ENCODE measurements at places on chromosomes 1 and 21.
A peak's percentile ranks its signal among the peaks of the same experiment; 100 is the strongest.

GRCh38 chr1:60059468-60059867 lies 14.1 kb downstream of the C1orf87 start:
- no peak for DNase-seq

GRCh38 chr1:9894115-9894514 lies 16.0 kb downstream of the CTNNBIP1 start:
- no peak for DNase-seq

- DNase-seq: no peak
Observed at GRCh38 chr1:56538532-56538931, 40.8 kb downstream of the PLPP3 start.

GRCh38 chr1:39659538-39659937 lies 12.4 kb downstream of the NT5C1A start:
- DNase-seq: no peak

DNA sequence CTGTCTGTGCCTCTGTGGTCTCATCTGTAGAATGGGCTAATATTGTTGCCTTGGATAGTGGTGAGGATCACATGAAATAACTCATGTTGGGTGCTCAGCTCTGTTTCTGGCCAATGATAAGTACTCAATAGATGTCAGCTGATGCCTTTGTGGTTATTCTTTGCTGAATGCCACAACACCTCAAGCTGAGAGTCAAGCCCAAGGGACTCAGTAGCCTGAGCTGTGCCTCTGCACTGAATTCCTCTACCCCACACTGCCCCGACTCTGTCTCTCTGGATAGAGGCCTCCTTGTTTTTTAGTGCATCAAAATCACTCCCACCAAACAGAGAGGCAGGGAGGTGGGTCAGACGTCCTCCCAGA lies 196.1 kb upstream of the VAMP3 start:
- no peak for DNase-seq

GRCh38 chr1:202411422-202411821 lies 62.9 kb downstream of the PPP1R12B start:
- DNase-seq: no peak

GRCh38 chr1:245062741-245063305 lies 92.0 kb upstream of the KIF26B start:
- no peak for DNase-seq

DNA sequence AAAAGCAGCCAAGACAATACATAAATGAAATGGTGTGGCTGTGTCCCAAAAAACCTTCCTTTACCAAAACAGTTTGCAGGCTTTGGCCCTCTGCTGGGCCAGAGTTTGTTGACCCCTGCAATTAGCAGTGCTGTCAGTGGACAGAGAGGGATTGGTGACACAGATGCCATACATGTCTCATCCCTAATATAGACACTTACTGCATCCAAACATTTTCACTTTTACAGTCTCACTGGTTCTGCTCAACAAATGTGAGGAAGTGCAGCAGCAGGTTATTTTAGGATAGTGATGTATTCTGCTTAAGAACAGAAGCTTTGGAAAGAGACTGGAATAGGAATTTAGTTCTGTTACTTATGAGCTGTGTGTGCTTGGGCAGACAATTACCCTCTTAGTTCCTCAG lies 462.8 kb upstream of the LRRC7 start:
- no peak for DNase-seq

DNA sequence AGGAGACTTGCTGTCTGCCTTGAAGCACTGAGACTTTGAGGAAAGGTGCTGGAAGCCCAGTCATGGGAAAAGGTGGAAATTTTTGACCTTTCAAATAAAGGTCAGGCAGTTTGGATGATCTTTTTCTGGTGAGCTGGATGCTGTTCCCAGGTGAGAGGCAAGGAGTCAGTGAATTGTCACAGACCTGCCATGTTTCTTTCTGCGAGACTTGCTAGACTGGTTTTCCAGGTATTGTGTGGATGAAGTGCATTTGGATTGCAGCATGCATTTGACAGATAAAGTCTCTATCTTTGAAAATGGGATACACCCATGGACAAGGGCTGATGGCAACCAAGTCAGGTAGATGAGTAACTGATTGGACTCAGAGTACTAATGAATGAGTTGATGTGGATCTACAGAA lies 65.7 kb upstream of the NHLH2 start:
- DNase-seq: no peak

DNA sequence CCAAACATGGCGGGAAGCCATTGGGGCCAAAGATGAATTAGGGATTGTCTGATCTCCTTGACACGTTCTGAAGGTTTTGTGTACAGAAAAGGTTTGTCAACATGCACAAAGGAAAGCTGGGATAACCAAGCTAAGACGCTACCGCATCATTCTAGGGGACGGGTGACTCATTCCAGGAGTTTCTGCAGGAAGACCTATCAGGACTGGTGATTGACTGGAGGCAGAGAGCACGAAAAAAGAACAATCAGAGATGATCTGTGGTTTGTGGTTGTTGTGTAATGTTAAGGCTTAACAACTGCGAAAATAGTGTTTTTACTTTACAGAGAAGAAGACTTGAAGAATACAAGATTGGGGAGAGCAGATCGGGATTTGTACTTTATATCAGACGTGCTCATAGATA lies 22.2 kb upstream of the ERG start:
- DNase-seq: no peak

GRCh38 chr21:27220416-27220815 lies 253.5 kb upstream of the ADAMTS5 start:
- no peak for DNase-seq

- DNase-seq: no peak
Observed at GRCh38 chr1:56774067-56774609, 45.1 kb downstream of the FYB2 start.

DNA sequence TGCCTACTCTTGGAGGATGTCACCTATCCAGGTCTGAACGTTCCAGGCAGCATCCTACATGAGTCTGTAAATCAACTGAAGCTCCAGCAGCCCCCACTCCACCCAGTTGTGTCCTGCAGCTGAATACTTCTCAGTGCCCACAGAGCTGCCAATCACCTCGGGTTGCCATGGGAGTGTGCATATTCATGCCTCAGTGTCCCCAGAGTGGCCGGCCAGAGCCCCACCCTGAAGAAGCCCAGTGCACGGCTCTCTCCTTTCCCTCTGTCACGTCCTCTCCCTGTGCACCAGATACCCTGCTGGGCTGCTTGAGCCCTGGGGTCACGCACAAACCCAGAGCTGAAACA lies 16.1 kb upstream of the GSTM4 start:
- no peak for DNase-seq

DNA sequence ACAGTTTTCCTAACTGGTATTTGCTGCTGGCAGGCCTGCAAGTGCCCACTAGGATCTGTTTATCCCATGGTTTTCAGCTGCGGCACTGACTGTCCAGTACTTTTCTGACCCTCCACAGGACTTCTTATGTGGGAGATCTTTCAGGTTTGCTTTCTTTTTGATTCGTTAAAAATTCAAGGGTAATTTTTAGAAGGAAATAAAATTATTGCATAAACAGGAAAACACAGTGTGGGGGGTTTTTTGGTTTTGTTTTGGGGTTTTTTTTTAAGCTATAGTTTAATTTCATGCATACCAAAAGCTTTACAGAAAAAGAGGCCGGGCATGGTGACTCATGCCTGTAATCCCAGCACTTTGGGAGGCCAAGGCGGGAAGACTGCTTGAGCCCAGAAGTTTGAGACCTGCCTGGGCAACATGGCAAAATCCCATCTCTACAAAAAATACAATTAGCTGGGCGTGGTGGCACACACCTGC lies 3.6 kb downstream of the NIBAN1 start:
- DNase-seq: no peak

DNA sequence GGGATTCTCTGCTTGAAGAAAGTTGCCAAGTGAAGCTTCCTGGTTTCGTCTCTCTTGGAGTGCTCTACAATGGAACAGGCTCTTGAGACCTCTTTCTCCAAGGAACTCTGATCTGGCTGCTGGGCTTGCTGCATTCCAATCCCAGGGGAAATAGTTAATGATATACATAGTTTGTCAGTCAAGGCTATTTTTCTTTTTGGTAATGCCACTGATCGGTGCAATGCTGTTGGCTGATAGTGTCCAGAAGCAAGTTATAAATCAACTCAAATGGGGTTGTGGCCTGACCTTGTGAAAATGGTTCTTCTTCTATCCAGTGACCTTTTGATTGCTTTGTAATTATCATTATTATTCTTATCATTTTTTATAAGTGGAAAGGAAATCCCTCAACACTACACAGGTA lies 48.4 kb upstream of the TNFSF18 start:
- no peak for DNase-seq

- DNase-seq: no peak
Observed at GRCh38 chr1:165928075-165928731, 100.8 kb downstream of the UCK2 start.

DNA sequence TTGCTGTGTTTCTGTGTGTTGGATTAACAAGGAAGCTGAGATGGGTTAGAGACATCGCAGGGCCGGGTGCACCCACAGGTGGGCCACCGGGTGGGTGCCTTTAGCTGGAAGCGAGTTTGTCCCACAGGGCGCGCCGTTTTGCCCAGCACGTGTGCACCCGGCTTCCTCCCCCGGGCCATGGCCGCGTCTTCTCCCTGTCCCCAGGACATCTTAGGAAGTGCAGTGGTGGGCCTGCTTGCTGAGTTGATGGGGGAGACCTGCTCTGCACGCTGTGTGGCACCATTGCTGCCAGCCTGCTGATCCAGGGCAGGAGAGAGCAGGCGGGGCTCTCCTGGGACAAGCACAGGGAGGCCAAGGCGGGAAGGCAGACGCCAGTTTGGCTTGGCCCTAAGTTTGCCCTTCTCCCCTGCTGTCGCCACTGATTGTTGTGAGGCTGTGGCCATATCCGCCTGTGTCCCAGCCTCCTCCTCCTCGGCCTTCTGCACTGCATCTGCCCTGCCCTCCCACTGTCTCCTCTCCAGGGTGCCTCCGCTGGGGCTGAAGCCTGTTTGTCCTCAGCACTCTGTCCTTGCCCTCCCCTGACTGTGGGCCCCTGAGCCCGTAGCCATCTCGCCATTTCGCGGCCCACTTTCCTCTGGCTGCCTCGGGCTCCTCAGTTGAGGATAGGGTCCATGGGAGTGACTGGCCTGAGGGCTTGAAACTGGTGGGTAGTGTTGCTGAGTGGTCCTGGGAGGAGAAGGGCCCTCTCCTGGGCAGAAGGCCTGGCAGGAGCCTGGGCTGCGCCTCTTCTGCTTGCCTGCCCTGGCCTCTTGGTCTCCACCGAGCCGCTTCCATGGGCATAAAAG lies 47.6 kb downstream of the PKNOX1 start:
- no peak for DNase-seq

- DNase-seq: no peak
Observed at GRCh38 chr1:77030401-77031105, 163.3 kb downstream of the ST6GALNAC5 start.

GRCh38 chr1:61412601-61413000 lies 312.3 kb downstream of the TM2D1 start:
- DNase-seq: no peak

- DNase-seq: no peak
Observed at GRCh38 chr21:45985471-45986315, 4.1 kb downstream of the COL6A1 start.

DNA sequence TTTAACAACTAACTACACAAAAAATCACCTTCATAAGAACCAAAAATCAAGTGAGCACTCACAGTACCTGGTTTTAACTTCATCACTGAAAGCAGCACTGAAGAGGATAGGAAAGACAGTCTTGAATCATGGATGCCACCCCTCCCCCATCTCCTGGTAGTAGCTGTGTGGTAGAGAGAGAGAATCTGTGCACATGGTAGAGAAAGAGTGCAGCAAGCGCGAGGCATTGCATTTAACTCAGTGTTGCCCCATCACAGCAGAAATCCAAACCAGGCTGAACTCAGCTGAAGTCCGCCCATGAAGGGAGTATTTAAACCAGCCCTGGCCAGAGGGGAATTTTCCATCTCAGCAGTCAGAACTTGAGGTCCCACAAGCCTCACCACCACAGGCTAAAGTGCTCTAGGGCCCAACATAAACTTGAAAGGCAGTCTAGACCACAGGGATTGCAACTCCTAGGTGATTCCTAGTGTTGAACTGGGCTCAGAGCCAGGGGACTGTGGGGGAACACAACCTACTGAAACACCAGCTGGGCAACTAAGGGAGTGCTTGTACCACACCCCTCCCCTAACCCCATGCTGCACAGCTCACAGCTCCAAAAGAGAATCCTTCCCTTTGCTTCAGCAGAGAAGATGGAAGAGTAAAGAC lies 38.4 kb downstream of the VAV3 start:
- no peak for DNase-seq

GRCh38 chr1:145891587-145892485 lies 6.2 kb upstream of the ANKRD35 start:
- DNase-seq: peak; percentile 21

- DNase-seq: no peak
Observed at GRCh38 chr1:143652744-143653428, 318.9 kb downstream of the FAM72C start.

DNA sequence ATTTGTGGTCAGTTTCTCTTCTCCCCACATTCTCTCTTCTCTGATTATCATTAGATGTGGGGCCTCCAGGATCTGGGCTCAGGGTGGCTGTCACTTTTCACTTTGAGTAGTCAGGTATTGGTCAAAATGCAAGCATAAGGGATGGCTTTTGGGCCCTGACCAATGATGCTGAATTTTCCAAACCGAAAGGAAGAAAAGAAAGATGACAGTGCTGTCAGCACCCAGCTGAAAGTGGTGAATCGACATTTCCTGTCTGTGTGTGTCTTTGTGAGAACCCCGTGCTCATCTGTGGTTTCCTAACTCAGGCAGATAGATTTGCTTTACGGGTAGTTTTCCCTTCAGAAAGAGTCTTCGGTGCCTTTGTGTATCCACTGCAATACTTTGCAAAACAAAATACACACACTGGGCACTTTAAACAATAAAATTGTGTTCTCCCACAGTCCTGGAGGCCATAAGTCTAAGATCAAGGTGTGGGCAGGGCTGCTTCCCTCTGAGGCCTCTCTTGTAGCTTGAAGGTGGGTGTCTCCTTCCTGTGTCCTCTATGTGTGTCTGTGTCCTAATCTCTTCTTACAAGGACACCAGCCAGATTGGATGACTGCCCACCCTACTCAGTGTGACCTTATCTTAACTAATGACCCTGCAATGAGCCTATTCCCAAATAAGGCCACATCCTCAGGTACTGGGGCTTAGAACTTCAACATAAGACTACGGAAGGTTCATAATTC lies 274.8 kb upstream of the AJAP1 start:
- peak; percentile 38 for DNase-seq

DNA sequence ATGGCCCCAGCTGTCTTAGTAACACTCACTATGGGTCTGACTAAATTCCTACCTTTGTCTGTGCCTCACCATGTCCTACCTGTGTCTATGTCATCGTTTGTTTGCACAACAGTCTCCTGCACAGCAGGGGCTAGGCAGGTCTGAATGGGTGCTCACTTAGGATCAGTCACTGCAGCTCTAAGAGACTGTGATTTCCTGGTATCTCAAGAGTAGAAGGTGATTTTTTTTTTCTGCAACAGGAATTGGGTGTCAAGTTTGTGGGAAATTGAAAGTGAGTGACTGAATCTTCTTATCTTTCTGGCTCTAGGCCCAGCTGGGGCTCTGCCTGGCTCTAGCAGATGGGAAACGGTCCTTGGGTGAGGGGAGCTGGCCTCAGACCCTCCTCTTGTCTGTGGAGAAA lies 46.4 kb upstream of the TRABD2B start:
- no peak for DNase-seq

GRCh38 chr1:3384407-3384806 lies 70.1 kb upstream of the ARHGEF16 start:
- DNase-seq: no peak
